ENCODE measurements at places on chromosomes 12 and 14.

- no peak for DNase-seq
Observed at GRCh38 chr14:106874350-106874749, 1348.0 kb downstream of the TMEM121 start.

DNA sequence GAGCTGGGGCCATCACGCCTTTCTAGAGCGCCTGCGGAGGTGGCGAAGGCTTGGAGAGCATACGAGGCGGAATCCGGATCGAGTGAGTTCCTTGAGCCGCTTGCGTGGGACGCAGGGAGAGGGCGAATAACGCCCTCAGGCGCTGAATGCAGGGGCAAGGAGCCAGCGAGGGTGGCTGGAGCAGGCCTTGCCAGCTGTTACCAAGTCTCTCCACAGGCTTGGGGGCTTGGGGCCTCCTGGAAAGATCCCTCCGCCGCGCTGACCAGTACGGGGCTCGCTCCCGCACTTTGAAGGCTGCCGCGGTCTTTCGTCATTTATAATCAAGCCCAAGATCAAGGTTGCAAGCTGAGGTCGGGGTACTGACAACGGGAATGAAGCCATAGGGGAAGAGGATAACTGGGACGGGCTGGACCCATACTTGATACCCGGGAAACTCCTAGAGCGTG is 1.2 kb downstream of the FLRT2 start:
- DNase-seq: peak; percentile 72

- DNase-seq: no peak
Observed at GRCh38 chr12:53343969-53344368, 7.8 kb upstream of the SP7 start.

DNA sequence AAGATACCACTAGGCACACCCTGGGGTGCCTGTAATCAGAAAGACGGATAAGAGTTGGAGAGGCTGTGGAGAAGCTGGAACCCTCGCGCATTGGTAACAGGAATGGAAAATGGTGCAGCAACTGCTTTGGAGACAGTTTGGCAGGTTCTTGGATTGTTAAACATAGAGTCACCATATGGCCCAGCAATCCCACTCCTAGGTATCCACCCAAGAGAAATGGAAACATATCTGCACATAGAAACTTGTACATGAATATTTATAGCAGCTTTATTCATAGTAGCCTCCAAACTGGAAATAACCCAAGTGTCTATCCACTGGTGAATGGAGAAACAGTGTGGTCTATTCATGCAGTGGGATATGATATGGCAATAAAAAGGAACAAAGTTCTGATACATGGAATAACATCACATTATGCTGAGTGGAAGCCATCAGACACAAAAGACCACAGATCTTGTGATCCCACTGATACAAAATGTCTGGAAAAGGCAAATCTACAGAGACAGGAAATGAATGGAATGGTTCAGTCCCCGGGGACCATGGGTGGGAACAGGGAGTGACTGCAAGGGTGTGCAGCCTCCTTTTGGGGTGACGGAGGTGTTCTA is 45.4 kb downstream of the JAG2 start:
- no peak for DNase-seq

DNA sequence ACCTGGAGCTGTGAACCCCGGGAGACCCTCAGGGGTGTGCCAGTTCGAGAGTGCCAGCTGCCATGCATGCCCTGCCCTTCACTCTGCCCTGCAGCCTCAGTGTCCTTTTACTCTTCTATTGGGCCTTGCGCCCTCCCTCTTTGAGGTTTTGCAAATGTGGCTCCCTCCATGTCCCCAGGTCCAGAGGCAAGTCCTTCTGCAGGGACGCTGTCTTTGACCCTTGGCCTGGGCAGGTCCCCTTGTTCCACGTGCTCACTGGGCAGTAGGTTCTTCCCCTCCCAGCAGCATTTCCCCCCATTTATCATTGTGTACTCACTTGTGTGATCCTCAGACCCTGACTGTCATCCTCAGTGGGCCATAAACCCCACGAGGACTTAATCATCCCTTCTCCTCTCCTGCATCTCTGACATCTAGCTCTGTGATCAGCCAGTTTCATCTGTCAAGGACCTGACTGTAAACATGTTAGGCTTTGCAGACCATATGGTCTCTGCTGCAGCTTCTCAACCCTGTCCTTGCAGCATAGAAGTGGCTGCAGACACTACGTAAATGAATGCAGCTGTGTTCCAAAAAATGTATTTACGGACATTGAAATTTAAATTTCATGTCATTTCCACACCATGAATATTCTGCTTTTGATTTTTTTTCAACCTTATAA is 36.6 kb downstream of the TSPAN9 start:
- DNase-seq: no peak

GRCh38 chr14:77026166-77026929 is 2.2 kb downstream of the IRF2BPL start:
- no peak for DNase-seq

DNA sequence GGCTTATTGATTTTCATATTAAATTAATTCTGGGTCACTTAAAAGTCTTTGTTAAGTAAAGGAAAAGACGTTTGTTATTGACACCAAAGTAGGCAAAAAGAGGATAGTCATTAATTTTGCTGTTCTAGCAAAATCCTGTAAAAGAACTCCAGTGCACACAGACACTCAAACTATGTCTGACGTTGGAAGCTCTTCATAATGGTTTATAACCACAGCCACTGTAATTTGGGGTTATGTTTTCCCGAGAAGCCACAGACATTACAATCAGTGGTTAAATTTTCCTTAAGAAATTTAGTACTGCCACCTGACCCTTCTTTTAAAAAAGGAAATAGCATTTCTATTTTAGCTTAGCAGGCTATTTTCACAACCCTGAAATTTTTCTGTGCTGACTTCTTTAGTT is 267.5 kb downstream of the CCDC91 start:
- DNase-seq: no peak

DNA sequence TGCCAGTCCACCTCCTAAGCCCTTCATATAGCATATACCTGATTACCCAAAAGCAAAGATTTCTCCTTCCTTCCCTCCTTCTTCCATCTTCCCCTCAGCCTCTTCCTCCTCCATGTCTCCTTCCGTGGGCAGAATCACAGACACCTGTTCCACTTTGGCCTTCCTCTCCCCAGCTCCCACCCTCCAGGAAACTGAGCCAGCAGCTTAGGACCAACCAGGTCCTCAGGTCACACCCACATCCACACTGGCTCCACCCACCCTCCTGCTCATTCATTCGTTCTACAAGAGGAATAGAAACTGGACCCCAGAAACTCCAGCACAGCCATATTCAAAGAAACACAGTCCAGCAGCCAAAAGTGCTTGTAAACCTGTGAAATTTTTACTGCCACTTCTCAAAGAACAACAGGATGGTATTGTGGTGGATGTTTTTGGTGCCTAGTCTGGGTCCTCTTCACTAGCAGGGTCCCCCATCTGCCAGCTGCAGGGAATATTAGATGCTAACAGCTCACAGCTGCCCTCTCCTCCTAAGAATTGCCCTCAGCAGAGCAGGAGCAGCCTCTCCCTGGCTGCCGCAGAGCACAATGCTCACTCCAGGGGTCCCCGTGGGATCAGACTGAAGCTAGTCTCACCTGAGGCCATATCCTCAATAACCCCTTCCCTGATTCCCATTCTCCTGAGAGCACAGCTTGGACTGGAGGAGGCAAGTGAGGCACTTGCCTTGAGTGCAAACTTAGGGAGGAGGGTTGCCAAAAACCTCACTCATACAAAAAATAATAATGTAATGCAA is 18.4 kb downstream of the CMKLR1 start:
- no peak for DNase-seq

- DNase-seq: no peak
Observed at GRCh38 chr12:10155966-10156365, 16.0 kb downstream of the OLR1 start.

DNA sequence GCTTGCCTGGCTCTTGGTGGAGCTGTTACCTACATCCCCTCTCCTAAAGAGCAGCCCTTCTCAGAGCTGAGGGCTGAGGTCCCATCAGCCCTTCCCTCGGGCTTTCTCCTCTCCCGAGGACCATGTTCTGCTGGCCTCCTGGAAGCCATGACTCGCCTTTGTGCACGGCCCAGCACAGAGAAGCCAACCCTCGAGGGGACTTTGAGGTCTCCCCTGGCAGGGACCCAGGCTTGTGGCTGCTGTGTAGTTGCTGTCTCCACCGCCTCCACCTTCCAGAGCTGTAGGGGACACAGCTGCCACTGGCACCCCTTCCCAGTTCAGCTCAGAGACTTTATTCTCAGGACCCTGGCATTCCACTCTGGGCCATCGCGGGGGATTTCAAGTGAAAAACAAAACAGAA is 22.9 kb upstream of the CCND2 start:
- DNase-seq: no peak

DNA sequence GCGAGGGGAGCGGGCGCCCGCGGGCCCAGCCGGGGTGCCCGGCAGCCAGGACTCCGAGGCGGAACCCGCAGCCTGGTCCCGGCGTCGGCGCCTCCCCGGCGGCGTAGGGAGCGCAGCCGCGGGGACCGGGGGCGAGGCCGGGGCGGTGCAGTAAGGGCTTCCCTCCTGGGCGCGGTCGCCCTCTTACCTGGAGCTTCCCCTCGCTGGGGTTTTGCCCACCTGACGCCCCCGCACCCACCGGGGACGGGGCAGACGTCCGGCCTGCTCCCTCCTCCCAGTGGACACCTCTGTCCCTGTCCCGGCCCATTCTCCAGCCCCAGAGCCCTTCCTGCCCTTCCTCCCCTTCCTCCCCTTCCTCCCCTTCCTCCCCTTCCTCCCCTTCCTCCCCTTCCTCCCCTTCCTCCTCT is 413 bp upstream of the TUBA1C start:
- no peak for DNase-seq

- no peak for DNase-seq
Observed at GRCh38 chr12:93403988-93404803, 26.5 kb downstream of the NUDT4 start.

- DNase-seq: no peak
Observed at GRCh38 chr12:56990648-56991318, 15.6 kb downstream of the ZBTB39 start.
